ENCODE measurements at places on chromosomes 2 and 18.

GRCh38 chr2:85605406-85606115 is 3.1 kb upstream of the TMEM150A start:
- DNase-seq, result no peak

GRCh38 chr2:54404270-54404669 is 51.9 kb upstream of the SPTBN1 start:
- no peak for DNase-seq

DNA sequence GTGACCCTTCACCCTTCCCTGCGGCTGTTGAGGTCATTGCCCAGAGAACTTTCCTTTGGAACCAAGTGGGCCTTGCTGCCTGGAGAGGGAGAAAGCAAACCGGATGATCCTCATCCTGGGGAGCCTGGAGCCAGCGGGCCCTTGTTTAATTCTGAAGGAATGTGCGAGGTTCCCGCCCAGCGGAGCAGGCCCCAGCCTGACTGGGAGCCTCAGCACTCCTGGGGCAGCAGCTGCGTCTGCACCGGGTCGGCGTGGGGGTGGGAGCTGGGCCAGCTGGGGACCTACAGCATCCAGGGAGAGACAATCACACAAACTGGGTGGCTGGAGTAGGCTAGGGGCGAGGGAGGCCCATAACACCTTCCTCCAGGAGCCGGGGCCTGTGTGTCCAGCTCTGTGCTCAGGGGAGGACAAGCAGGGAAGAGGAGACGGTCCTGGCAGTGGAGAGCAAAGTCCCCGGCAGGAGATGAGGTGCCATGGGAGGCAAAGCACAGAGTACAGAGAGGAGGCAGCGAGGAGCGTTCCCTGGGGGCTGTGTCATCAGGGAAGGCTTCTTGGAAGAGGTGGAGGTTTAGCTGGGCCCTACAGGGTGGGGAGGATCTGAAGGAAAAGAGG is 61.9 kb upstream of the HAAO start:
- no peak for DNase-seq

DNA sequence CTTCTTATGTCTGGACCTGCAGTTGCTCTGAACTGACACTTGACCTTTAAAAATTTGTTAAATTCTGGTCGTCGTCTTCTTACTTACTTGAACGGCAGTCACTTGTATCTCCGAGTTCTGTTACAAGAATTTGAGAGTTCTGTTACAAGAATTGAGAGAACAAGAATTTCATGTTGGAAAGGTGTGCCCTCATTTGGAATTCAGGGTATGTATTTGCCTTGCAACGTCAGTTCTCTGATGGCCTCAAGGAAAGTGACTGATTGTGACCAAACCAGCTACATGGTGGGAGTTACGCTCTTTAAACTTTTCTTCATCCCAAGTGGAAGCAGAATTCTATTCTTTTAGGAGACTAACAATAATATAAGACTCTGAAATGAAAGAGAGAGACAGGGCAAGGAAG is 320.0 kb upstream of the TRIB2 start:
- no peak for DNase-seq

DNA sequence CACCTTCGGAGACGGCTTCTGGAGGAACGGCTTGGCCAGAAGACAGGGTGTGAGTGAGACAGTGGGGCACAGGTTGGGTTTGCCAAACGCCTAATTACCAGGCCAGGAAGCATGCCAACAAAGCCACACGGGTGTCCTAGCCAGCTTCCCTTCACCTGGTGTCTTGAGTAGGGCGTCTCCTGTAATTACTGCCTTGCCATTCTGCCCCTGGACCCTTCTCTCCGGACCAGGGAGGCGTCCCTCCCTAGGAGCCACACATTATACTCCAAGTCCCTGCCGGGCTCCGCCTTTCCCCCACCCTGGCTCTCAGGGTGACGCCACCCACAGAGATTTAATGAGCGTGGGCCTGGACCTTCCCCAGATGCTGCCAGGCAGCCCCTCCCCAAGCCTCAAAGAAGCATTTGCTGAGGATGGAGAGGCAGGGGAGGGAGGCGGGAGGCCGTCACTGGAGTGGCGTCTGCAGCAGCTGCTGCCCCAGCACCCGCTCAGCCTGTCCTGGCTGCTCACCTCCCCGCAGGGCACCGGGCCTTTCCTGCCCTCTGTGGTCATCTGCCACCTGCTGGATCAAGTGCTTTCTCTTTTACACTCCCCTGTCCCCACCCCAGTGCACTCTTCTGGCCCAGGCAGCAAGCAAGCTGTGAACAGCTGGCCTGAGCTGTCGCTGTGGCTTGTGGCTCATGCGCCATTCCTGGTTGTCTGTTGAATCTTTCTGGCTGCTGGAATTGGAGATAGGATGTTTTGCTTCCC is 20.7 kb downstream of the FOSL2 start:
- peak; percentile 96 for DNase-seq

DNA sequence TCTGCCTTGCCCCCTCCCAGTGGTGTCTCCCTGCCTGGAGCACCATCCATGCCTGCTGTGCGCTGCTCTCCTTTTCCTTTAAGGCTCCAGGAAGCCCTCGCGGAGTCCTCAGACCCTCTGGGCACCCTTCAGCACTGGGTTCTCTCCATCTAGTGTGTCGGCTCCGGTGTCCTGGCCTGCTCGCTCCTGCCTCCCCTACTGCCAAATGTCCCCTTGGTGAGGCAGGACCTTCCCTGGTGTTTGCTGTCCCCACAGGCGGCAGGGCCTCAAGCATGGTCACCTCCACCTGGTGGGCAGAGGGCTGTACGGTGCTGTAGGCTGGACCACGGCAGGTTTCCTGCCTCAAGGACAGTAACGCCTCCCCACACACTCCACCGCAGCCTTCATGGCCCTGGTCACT is 90.2 kb downstream of the DGKD start:
- DNase-seq, result no peak

- no peak for DNase-seq
Measured at GRCh38 chr2:38957972-38958371, 68.3 kb downstream of the ARHGEF33 start.

Measured in NCI-H146 (cell line).